Gastrocnemius medialis (tissue), 4 donors: ENCODE measurements at places on chromosomes 3 and 15. TPM values are rescaled to one million over a fixed set of nuclear protein-coding genes. Genes with fewer than 3 reads are reported as not detected.

DNA sequence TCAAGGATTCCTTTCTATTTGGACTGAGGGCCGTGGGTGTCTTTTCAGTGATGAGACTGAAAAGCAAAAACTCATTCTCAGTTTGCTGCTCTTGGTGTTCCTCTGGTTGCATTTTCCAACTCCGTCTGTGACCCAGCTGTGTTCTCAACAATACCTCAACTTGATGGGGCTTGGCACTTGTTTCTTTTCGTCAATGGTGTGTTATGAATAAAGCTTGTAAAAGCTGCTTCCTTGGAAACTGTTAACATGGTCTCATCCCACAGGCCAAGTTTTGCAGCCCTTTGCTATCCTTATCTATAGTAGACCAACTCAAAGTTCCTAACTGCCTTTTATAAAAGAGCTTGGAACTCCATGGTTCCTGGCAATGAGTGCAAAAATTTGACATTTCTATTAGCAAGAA is 142.5 kb upstream of the UBE2E1 start:
- DNase-seq, result no peak

- DNase-seq, result no peak
Observed at GRCh38 chr15:98801234-98801561, 152.9 kb downstream of the IGF1R start.

DNA sequence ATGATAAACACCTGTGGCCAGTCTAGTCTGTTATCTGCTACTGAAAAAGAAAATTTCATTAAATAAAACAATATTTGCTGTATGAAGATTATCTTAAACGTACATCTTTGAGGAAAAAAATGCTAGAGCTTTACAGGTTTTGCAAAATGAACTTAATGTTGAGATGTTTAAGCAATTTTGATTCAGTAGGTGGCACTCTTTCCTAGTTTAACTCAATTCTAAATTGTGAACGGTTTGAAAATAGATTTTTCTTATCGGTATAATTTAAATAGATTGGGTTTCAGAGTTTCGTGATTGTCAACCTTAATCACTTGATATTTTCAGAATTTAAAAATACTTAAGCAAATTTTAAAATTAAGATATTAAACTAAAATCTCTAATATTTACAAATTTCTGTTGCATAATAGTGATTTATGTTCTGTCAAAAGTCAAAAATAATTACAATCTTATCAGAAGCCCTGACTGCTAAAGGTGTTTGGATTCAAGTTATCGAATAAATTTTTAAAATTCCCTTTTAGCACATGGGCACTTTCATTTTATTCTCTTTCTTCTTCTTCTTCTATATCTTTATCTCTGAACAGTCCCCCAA is 7.0 kb upstream of the RNF111 start:
- no peak for DNase-seq

- no peak for DNase-seq
Observed at GRCh38 chr3:131699001-131699400, 196.2 kb upstream of the MRPL3 start.

DNA sequence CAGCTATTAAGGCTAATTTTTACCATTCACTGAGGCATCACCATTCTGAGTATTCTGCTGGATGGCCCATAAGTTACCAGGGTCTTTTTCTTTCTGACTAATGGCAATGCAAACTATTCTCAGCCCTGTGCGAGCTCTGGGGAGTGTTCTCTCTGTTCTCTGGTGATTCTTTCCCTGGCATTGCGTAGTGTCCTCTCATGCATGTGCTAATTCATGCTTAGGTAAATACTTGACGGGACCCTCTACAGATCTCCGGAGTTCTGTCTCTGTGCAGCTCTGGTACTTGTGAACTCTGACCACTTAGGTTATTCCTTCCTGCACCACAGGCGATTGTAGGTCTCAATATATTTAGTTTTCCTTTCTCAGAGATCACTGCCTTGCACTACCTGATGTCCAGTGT is 34.8 kb downstream of the UBE2E1 start:
- DNase-seq, result no peak

DNA sequence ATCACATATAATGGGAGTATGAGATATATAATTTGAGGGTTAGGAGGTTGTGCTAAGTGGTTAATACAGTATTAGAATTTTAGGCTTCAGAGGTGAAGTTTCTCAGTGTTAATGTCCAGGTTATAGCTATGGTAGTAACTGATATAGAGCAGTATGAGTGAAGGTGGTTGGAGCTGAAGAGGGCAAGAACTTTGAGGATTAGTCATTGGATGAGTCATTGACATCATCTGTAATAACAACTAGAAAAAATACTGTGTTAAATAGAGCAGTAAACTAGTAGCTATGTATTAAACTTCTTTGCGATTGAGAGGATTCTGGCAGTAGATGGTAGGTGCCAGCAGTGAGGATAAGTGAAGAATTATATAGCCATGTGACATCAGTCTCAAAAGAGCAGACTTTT is 47.5 kb upstream of the EIF3J start:
- DNase-seq, result no peak

RTP4 gene
- 0.39 TPM for total RNA-seq

CORO2B gene
- 1.5 TPM for total RNA-seq

DNA sequence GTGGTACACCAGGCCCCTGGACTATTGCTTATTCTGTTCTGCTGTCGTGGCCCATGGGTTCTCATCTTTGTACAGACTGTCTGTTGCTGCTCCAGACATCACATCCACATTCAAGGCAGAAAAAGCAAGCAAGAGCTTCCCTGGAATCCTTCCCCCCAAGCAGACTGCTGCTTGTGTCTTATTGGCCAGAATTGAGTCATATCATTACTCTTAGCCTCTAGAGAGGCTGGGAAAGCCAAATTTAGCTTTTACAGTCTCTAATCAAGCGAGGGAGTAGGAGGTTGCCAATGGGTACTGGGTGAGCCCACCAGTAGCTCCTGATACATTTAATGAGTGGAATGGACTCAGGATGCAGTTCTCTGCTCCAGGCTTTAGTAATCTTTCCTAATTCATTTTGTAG is 39.4 kb downstream of the RAB6B start:
- no peak for DNase-seq

GRCh38 chr3:48555949-48556795 is 431 bp downstream of the PFKFB4 start:
- DNase-seq, result no peak

DNA sequence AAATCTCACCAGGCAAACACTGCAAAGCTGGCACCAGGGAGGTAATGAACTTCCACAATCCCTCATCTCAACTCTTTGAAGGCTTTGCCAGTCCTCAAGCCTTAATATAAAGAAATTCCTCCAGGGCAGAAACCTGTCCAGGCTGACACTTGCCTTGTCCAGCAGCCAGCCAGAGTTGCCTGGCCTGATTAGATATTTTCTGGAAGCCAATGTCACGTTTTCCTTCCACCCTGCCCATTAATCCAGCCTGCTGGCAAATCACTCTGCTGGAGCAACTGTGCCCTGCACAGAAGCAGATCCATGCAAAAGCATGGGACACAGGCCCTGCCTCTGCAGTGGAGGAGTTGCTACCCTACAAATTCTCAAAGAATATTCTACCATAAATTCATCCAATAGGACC is 56.5 kb downstream of the HEG1 start:
- no peak for DNase-seq

DNA sequence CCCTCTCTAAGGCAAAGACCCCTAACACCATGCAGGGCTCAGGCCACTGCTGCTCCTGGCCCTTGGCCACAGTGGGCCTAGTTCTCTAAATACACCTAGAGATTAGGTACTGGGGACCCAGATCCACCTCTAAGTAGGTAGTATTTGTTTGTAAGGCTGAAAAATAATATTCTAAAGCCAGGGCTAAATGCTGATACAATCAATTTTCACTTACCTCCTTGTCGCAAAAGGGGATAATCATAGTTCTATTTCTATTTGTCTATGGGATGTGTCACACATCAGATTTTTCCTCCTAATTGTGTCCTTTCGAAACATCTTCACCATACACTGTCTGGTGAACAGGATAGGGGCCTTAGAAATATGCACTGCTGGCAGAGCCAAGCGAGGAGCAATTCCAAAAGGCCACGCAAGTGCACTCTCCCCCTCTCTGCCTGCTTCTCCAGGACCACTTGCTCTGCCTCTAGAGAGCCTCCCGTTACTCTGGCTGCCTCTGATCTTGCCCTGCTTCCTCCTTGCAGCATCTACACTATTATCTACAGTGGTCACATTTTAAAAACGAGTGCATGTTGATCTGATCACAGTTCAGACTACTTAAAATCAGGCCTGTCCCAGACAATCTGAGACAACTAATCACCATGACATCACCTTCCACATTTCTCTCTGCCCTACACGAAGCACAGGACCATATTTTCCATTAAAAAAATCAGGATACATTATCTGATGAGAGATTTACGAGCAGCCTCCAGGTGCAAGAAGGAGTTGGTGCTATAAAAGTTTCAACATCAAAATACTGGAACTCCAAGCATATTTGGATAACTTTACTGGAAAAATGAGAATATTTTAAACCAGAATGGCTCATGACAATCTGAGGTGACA is 115.4 kb downstream of the MYLK start:
- no peak for DNase-seq

DNA sequence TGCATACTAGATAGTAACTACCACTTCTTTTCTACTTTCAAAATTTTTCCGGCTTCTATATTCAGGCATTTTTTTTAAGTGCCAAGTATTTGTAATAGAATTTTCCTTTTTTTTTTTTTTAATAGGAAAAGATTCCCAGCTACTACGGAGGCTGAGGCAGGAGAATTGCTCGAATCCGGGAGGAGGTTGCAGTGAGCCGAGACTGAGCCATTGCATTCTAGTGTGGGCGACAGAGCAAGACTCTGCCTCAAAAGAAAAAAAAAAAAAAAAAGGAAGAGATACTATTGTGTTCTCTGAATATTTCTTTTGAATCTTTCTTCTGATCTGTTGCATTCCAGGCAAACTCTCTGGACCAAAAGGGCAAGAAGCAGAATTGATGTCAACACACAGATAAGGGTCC is 557.3 kb downstream of the FGF12 start:
- DNase-seq, result no peak

DNA sequence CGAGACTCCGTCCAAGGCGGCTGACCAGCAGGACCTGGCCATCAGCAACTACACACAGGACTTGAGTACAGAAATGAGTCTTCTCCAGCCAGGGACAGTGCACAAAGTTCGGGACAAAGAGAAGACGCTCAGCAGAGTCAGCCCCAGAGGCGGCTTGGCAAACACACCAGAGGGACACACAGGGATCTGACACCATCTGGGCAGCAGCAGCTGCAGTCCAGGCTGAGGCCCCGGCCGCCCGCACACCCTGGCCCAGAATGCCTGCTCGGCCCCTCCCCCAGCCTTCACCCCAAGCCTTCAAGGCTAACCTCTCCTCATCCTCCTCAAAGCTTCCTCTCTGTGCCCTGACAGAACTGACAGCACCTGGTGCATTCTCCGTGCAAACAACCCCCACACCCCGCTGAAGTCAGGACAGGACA is 61.1 kb downstream of the XXYLT1 start:
- peak; percentile 76 for DNase-seq

DNA sequence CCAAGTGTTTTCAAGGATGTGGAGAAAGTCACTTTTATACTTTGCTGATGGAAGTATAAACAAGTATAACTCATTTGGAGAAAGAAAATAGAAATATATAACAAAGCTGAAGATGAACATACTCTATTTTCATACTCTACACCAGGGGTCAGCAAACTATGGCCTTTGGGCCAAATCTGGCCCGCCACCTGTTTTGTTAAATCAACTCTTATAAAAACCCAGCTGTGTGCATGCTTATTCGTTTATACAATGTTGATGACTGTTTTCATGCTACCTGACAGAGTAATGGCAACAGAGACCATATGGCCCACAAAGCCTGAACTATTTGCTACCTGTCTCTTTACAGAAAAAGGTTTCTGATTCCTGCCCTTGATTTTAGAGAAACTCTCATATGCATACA is 124.0 kb downstream of the NR1D2 start:
- DNase-seq, result no peak

AGTR1 gene
- 32.1 TPM for total RNA-seq

ZNF80 gene
- total RNA-seq, result 0.09 TPM

NOX5 gene
- not detected for total RNA-seq

DNA sequence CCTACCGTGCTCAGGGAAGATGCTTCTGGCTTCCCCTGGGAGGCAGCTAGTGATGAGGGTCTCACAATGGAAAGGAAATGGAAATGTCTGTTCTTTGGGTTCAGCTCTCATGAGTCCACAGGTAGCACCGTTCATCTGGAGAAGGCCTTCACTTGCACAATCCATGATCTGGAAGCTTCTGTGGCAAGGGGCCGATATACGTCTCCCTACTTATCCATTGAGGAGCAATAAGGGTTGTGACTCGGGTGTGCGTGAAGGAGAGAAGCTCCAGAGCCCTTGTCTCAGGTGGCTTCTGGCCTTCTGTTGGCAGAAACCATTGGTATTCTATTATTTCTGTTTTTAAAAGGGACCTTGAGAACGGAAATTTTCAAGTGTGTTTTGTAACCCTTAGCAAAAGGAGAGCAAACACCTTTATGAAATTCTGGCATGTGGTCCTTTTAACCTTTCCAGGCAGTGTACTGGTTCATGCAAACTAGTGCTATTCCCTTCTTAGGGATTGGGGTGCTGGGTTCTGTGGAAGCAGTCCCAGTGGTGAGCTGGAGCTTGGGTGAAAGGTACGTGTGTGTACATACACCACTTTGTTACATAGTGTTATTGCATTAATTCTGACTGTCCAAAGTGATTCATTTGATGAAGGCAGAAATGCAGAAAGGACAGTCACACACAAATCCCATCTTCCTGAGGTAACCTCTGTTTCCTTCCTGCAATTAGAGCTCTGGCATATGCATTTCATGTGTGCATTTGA is 32.5 kb downstream of the KLF13 start:
- no peak for DNase-seq
